ENCODE measurements at places on chromosomes 16 and 17.

GRCh38 chr17:49508061-49508865 lies 13.2 kb downstream of the NGFR start:
- DNase-seq, result no peak

- DNase-seq, result no peak
Observed at GRCh38 chr16:22357635-22357971, 16.8 kb downstream of the CDR2 start.

- DNase-seq, result no peak
Observed at GRCh38 chr16:87570938-87571867, 31.1 kb upstream of the JPH3 start.

DNA sequence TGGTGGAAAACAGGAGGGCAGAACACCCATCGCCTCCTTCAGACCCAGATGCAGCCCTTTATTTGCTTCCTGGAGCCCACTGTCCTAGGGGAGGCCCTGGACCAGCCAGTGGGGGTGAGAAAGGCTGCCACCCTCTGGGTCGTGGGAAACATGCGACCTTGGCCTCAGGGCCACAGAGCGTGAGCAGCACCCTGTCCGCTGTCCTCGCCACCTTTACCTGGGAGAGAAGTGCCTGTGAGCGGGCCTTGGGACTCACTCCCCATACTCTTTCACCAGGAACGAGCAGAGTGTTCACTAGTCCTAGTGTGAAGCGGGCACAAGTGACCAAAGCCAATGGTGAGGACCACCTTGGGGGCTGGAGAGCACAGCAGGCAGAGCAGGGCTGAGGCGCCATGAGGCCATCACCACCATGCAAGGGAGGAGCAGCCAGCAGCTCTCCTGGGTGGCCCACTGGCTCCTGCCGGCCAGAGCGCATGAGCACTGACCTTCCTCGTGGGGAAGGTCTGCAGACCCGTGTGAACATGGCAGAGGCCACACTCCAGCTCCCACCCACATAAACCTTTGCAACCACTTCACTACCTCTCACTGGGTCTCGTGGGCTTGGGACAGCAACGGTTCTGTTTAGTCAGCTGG lies 8.5 kb downstream of the SMCR8 start:
- no peak for DNase-seq

- DNase-seq, result no peak
Observed at GRCh38 chr17:64579917-64580316, 73.1 kb downstream of the CEP95 start.

DNA sequence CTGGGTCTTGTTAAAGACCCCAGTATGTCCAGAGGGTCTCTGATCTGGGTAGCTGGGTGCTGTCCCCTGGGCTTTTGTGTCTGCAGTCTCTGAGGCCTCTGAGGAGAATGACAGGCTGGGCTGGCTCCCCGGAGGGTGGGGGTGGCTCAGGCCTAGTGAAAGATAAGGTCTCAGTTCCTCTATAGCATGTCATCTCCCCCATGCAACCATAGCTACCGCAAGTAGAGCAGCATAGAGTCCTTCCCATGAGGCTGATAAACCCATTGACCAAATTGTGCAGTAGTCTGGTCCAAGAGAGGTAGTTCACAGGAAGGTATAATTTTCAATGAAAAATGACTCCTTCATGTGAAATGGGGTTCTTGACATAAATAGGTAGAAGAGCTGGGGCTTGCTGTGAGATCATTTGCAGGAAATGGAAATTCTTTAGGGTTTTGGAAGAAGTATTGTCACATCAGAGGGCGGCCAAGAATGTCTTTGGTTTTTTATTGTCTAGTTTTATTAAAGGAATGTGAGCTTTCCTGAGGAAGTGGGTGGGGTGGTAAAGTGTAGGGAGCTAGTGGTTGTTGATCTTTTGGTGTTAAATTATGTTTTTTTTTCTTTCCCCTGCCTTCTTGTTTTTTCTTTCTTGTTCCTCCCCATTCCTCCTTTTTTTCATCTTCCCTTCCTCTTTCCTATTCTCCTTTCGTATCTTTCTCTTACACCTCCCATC lies 21.0 kb downstream of the SLC7A6OS start:
- peak; percentile 54 for DNase-seq

GRCh38 chr17:77839698-77840512 lies 118.6 kb upstream of the TNRC6C start:
- no peak for DNase-seq

- no peak for DNase-seq
Observed at GRCh38 chr16:12016291-12016947, 39.9 kb downstream of the SNX29 start.

DNA sequence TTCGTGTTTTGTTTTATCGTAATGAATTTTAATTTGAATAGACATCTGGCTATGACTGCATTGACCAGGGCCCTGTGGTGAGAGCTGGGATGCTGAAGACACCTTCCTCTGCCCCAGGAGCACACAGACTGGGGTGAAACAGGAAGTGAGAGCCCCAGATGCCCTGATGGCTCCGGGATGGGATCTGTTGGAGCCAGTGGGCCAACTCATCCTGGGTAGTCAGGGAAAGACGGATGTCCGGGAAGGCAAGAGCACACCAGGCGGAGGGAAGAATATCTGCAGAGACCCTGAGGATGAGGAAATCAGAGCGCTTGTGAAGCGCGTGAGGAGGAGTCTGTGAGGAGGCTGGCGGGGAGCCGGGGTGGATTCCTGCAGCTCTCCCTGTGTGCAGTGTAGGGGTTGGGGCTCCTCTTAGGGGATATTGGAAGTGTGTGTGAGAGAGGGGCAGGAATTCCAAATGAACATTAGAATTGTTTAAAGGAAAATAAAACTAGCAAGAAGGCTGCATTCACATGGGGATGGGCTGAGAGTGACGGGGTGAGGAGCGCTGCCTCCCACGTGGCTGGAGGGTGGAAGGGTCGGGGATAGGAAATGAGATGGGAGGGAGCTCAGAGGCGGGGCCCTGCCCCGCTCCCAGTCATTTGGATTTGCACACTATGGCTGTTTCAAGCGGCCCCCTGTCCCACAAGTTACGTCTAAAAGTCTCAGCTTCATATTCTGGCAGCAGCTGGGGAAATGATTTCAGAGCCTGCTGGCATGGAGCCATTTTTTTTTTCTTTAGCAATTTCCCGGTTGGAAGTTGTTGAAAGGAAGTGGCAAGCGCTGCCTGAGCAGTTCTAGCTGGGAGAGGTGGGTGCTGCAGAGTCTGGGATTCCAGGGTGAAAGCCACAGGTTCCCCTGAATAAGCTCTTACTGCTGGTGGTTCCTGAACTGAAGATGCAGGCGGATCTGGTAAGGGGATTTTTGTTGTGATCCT lies 71.2 kb upstream of the LGALS9 start:
- DNase-seq, result no peak

GRCh38 chr17:74373838-74374606 lies 6.7 kb downstream of the GPR142 start:
- DNase-seq, result no peak

DNA sequence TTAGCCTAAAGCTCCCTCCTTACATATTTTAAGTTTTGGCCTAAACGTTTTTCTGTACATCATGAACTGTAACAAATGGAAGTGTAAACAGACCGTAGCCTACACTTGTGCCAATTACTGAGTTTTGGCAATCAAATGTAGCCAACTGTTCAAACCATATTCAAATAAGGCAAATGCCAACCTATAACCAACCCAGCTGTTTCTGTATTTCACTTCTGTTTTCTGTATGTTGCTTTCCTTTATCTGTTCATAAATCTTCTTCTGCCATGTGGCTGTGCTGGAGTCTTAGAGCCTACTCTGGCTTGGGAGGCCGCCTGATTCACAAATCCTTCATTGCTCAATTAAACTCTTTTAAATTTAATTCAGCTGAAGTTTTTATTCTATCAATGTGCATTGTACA lies 6.9 kb upstream of the C16orf78 start:
- DNase-seq, result no peak

- no peak for DNase-seq
Observed at GRCh38 chr16:50279504-50279865, 13.1 kb downstream of the ADCY7 start.

DNA sequence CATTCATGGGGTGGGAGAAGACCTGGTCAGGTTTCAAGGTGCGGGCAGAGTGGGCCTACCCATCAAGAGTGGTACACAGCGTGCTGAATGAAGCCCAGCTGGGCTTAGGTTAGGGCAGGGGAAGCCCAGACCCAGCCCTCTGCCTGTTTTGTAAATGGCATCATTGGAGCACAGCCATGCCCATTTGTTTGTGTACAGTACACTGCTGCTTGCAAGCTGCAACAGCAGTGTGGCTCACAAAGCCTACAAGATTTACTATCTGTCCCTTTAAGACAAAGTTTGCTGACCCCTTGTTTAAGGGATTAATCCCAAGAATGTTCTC lies 230.1 kb upstream of the TNRC6C start:
- DNase-seq, result no peak

DNA sequence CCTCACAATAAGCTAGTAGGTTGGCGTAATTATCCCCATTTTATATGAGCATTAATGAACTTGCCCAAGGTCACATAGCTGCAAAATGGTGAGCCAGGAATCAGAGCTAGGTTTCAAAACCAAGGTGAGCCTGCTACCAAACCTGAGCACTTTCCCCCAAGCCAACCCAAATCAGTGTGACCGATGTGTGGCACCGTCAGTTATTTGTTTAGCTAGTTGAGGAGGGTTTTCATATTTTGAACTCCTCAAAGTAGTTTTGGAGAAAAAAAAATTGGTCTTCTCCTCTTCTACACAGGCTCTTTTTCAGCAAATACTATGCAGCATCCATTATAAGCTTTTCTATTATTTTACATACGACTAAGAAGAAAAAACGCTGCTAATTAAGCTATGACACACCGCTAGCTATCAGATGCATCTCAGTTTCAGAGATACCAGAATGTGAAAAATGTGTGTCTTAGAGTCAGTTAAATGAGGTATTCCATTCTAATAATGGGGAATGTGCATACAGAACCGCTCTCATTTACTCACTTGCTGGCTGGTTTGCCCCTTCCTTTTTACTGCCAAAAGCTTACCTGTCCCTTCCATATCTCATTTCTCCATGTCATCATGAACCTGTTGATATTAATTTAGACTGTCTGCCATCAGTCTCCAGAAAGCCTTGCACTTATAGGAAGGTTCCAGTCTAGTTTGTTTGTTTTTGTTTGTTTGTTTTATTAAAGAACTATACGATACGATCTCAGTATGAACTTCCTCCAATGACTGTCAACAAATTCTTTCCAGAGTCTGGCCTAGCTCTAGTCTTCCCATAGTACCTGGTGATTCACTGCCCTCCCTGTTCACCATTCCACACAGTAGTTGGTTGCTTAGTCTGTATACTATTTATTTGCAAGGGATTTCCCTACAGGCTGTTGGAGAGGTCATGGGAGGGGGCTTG lies 2.2 kb upstream of the TBX4 start:
- no peak for DNase-seq

GRCh38 chr16:22898874-22899348 lies 84.9 kb downstream of the HS3ST2 start:
- DNase-seq, result peak; percentile 53
